NCI-H1417 (cell line): ENCODE measurements at places on chromosomes 12 and 14.
A peak's percentile ranks its signal among the peaks of the same experiment; 100 is the strongest.

- DNase-seq: no peak
Measured at GRCh38 chr14:104108570-104109541, 23.4 kb downstream of the ASPG start.

DNA sequence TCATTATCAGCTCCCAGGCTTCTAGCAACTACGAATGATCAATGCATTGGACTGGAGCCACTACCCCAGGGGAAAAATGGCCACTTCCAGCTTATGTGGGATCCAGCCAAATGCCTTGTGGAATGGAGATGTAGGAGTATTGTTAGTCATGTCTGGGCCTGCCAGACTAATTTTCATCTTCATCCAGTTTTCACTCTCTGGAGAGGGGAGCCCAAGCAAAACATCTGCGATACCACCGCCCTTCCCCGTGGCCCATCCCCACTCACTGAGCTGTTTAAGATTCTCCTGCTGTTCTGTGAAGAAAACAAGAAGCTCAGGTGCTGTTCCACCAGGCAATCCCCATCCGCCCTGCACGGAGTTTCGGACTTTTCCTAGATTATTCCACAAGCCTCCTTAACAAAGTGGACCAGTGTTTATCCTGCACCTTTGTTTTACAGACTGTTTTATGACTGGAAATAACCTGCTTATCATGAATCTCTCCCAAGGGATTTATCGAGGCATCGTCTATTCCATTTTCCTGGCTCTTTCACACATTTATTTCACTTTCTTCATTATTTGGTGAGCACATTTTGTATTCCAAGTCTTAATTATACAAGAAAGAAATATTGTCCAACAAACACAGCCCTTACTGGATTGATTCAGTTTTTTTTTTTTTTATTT lies 35.5 kb upstream of the MAX start:
- DNase-seq: no peak

DNA sequence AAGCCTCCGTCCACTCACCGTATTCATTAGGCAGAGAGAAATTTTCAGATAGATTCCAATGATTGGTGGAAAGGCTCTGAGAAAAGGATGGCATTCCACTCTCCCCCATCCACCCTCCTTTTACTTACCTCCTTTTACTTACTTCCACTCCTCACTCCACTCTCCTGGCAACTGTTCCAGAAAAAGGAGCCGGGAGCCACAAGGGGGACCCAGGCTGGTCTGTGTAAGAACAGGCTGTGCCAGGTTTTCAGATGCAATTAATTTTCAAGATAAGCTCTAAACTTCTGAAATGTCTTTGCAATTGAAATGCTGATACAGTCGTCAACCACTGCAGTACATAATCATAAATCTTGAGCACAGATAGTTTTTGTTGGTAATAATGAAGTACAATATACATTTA lies 248.8 kb downstream of the ANO6 start:
- DNase-seq: no peak

GRCh38 chr12:87280893-87281292 lies 748.3 kb downstream of the C12orf50 start:
- DNase-seq: no peak

DNA sequence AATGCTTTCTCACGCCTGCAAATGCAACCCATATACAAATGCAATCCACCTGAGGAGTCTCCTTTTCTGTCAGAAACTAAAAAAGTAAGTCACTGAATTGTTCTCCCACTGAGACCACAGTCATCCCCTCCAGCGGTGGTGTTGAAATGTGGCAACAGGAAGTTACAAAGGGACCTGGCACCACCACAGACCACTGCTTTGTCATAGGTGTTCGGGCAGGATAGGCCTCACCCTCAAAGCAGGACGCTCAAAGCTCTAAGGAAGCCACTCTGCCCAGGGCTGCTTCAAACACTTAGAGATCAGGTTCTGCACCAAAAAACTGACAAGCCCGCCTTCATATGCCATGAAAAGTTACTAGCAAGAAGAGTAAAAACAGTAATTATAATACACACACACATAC lies 11.3 kb downstream of the PHLDA1 start:
- DNase-seq: no peak

DNA sequence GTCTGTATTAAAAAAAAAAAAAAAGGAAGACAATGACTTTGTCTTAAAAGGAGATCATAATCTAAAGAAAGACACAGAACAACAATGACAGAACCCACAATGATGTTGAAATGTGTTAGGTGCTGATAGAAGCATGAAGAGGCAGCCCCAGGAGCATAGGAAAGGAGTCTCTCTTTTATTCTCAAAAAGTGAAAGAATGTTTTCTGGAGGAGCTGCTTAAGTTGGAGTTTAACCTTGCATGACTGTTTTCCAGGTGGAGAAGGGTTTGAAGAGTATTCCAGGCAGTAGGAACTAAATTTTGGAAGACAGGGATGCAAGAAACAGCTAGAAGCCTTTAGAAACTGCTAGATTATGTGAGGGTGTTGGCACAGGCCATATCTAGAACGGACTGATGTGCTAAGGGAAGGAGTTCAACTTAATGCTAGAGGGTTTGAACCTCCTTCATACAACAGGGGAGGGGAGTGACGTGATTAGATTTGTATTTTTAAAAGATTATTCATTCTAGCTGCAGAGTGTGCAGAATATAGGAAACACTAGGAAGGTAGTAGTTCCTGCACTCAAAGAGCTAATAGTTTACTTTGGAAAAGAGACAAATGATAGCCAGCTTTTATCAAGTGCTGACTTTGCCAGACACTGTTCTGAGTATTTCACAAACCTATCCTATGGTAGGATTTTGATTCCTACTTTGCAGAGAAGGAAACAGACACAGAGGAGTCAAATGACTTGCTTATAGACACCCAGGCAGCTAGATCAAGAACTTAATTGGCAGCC lies 4.6 kb upstream of the RPL6 start:
- no peak for DNase-seq

DNA sequence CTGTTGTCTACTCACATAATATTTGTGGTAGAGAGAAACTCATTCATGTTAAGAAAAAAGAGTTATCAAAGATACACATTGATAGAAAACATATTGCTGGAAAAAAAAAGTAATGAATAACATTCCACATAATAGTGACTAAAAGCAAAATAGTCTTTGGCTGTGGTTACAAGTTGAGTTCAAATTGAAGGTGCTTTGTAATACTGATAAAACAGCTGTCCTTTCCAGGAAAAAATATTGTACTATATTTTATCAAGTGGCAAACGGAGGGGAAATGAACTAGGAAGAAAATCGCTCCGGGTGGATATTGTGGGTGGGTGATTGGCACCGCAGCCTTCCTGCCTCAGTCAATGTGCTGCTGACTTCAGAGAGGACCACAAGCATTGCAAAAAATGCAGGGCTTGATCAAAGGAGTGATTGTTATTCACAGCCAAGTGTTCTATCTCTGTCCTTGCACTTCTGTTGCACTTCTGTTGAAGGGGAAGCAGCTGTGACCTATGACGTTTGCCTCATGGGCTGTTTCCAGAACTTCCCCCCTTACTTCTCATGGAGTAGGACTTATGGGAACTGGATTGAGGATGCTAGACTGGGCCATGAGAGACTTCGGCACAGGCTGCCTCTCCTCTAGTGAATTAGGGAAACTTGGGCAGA lies 114.4 kb downstream of the VRK1 start:
- no peak for DNase-seq

GRCh38 chr14:102321456-102322422 lies 2.2 kb downstream of the ZNF839 start:
- no peak for DNase-seq

- DNase-seq: no peak
Measured at GRCh38 chr12:92778525-92778924, 75.7 kb downstream of the PLEKHG7 start.

- DNase-seq: no peak
Measured at GRCh38 chr14:31068235-31068634, 42.1 kb upstream of the STRN3 start.

DNA sequence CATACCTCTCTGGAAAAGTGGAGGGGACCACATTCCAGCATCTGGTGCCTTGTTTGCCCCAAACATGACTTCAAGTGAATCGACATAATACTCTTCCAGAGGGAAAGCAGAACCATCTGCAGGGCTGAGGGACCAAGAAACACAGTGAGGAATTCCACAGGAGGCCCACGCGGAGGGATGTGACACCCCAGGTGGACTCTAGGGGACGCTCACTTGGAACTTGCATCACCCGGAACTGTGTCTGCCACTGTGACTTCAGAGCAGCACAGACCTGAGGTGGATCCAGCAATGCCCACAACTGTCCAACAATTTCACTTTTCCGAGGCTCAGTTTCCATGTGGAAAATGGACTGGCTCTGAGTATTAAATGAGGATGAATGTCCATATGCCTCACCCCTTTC lies 14.3 kb upstream of the CLMN start:
- no peak for DNase-seq

DNA sequence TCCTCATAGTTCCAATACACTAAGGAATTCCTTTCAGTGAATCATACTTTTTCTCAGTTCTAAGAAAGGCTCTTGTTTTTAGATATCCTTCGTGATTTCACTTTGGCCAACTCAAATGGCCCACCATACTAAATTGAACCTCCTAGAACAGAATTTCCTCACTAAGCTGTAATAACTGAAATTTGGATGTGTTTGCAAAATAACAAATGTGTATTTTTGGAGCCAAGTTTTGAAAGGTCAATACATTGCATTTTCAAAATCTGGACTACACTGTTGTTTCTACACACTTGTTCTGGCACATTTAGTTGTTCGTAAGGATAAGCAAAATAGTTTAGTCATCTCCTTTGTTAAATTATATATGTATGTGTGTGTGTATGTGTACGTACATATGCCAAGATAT lies 439.0 kb upstream of the STXBP6 start:
- no peak for DNase-seq

DNA sequence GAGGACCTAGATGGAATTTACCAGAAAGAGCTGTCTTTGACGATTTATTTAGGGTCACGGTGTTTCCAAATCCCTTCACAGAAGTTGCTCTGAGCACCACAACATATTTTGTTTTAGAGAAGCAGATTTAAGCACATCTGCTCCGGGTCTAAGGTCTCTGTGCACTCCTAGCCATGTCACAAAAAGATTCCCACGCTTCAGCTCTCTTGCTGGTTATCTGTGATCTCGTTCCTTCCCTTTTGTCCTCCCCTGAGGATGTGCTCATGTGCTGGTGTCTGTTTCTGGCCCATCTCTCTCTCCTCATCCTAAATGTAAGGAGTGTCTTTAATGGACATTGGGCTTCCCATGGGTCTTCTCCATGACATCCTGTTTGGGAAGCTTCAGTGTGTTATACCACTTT lies 53.7 kb upstream of the GNPNAT1 start:
- DNase-seq: no peak

DNA sequence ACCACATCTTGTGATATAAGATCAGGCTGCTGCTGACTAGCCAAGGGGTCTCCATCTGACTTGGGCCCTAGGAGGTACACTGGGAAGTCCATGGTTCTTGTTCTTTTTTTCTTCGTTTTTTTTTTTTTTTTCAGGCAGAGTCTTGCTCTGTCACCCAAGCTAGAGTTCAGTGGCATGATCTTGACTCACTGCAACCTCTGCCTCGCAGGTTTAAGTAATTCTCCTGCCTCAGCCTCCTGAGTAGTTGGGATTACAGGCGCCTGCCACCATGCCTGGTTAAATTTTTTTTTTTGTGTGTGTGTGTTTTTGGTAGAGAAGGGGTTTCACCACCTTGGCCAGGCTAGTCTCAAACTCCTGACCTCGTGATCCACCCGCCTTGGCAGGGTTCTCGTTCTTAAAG lies 178.2 kb downstream of the RMST start:
- DNase-seq: no peak

DNA sequence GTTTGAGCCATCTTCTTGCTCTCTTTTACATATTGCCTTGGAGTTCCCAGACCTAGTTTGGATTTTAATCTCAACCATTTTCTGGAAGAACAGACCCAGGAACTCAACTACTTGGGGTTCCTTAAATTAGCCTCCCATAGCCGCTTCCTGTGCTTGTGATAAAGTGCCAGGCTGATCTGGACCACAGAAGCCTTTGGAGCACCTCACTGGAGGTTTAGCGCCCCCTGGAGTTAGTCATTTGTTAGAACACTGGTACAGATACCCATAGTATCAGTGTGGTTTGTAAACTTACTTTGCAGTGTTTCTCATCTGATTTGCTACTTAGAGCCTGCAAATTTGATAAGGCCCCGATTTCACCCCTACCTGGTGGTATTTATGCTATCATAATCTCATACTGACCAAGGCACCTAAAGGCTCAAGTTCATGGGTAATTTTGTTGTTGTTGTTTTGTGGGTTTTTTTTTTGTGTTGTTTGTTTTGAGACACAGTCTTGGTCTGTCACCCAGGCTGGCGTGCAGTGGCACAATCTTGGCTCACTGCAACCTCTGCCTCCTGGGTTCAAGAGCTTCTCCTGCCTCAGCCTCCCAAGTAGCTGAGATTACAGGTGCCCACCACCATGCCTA lies 3.7 kb downstream of the UNC119B start:
- DNase-seq: peak; percentile 88

DNA sequence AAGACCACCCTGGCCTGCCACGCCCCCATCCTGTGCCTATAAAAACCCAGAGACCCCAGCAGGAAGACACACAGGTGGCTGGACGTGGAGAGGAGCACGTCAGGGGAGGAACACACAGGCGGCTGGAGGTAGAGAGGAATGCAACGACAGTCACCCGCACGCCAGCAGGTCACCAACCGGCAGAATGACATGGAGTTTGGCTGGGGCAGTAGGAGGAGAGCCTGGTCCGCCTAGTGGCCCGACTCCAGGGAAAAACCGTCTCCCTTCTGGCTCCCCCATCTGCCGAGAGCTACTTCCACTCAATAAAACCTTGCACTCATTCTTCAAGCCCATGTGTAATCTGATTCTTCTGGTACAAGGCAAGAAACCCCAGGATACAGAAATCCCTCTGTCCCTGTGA lies 62.7 kb upstream of the KCNH3 start:
- DNase-seq: no peak

DNA sequence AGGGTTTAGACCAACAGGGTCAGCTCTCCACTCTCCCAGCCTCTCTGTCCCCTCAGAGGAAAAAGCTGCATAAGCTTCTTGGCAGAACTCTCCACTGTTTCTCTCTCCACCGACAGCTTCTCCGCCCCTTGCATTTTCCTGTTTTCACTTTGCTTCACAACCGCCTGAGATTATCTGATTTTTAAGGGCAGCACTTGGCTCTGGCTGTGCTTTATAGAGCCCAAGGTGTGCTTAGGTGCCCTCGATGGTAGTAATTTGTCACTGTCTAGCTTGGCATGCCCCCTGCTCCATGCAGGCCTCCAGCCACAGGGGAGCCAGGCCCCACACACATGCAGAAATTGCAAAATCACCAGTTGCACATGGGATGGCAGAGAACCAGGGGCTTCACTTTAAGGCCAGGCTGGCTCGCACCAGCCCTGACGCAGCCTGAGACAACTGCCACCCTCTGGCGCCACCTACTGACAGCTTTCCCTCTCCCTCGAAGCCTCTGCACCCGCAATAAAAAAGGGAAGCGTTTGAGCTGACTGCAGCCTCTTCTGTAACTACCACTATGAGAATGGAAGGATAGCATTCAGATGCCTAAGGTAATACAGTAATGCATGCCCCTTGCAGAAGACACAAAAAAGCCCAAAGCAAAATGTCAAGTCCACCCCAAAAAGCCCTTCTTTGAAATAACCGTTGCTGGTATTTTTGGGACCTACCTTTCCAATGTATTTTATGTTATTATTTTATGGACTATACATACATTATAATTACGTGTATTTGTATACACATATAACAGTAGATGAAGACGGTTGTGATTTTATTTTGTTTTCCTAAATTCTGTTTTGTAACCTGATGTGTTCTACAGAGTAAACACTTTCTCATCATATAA lies 32.0 kb upstream of the RIMBP2 start:
- DNase-seq: peak; percentile 88
